ENCODE measurements at places on chromosomes 11 and 22.

- no peak for DNase-seq
Measured at GRCh38 chr11:2926611-2927051, 2.6 kb downstream of the PHLDA2 start.

DNA sequence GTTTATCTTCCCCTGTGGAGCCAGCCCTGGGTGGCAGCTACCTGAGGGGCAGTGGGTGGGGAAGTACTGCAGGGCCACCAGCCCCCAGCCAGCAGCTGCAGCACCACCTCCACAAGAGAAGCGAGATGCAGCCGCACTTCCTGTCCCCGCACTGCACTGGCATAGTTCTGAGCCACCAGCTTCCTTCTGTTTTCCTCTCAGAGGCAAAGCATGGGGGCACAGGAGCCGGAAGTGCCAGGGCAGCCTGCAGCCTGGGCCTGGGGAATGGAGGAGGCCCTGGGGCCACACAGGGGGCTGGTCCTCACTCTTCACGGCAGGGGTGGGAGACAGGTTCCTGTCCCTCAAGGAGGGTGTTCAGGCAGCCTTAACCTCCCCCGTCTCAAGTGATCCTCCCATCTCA is 11.9 kb upstream of the SH3BP1 start:
- no peak for DNase-seq

DNA sequence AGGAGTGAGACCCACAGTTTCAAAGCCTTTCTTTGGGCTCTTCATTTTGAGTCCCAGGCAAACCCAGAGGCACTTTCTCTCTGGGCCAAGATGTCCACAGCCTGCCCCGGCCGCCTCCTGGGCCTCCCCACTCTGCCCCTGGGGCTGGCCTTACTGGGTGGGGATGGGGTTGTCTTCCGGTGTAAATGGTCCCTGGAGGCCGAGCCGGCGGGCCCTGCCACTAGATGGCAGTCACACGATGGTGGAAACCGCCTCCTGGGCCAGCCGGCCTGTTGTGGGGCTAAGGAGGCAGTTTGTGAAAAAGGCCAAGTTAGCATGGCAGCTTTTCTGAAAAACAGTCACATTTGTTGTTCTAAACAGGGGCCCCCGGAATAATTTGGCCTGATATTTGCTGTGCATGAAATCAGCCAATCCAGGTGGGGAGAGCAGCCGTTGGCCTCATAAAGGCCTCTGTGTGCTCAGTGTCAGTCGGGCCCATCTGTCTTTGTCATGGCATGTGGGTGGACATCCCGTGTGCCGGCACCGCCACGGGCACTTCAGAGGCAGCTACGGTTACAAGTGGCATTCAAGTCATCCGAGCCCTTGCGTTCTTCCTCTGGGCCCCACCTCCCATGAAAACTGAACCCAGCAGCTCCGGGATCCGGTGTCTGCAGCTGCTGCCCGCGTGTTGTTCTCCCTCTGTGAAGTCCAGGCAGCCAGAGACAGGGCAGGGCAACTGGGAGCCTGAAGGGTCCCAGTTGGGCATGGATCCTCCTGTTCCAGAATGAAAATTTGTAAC is 6.5 kb downstream of the MRPL23 start:
- DNase-seq: no peak

- DNase-seq: peak; percentile 80
Measured at GRCh38 chr11:13354335-13354734, 76.7 kb downstream of the BMAL1 start.

- DNase-seq: peak; percentile 92
Measured at GRCh38 chr11:67270256-67271204, 4.3 kb downstream of the GRK2 start.

DNA sequence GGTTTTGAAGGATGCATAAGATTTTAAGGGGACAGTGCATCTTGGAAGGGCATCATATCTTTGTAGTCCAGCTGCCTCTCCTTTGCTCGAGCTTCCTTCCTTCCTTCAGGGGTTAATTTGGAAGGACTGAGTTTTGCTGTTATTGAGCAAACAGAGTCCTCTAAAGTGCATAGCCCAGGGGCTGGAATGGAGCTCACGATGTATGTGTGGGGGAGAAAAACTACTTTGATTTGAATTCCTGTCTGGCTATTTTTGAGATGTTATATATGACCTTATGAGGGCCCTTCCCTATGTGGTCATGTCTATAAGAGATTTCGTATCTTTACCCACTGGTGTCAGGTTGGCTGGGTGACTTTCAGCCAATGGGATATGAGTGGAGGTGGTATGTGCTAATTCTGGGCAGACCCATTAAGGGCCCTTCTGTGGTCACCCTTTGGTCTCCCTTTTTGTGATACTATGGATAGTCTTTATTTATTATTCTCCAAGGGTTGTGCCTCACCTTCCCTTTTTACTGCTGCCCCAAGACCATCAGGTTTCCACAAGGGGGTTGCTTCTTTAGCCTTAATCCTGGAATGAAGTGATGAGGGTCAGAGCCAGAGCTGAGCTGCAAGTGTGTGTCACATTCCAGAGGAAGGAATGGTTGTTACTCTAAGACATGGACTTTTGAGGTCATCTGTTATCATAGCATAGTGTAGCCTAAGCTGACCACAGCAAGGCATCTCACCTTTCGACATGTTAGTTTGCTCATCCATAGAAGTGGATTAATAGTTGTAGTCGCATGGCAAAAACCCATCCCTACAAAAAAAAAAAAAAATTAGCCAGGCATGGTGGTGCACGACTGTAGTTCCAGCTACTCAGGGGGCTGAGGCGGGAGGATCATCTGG is 54.6 kb downstream of the LRRC74B start:
- peak; percentile 21 for DNase-seq

DNA sequence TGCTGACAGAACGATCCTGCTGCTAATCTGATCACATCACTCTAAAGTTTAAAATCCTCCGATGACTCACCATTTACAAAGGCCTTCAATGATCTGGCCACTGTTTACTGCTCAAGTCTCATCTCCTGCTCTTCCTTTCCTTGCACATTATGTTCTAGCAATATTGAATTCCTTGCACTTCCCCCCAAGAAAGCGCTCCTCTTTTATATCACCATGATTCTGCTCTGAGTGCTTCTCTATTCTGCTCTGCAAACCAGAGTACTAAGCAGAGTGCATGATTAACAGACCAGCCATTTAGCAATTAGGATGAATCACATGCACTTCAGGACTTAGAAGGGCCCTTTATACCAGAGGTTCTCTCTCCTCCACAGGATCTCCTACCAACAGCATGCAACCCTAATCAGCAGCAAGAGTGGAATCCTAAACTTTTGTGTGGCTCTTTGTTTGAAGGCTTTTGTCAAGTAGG is 1122.8 kb upstream of the CCDC90B start:
- DNase-seq: peak; percentile 70

DNA sequence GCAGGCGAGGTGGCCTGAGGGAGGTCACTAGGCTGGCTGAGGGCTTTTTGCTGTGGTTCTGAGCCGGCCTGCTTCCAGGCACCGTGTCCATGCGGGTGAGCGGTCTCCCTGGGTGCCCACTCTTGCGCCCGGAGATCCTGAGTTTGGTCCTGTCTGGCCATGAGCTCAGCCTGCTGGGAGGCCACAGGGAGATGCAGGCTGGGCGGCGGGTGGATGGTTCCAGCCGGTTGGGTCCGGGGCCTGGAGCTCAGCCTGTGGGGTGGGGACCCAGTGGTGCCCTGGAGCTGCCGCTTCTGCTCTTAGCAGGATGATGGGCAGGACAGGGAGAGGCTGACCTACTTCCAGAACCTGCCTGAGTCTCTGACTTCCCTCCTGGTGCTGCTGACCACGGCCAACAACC is 18.5 kb downstream of the TPCN2 start:
- DNase-seq: no peak

DNA sequence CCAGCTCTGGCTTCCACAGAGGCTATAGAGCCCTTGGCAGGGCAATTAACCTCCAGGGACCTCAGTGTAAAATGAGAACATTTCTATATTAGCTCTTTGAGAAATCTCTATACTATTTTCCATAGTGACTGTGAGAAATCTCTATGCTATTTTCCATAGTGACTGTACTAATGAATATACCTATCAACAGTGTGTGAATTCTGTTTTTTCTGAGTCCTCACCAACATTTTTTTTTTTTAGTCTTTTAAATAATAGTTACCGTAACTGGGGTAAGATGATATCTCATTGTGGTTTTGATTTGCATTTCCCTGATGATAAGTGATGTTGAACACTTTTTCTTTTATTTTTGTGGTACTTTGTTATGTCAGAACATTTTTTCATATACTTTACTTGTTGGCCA is 7.0 kb upstream of the MTNR1B start:
- DNase-seq: no peak

DNA sequence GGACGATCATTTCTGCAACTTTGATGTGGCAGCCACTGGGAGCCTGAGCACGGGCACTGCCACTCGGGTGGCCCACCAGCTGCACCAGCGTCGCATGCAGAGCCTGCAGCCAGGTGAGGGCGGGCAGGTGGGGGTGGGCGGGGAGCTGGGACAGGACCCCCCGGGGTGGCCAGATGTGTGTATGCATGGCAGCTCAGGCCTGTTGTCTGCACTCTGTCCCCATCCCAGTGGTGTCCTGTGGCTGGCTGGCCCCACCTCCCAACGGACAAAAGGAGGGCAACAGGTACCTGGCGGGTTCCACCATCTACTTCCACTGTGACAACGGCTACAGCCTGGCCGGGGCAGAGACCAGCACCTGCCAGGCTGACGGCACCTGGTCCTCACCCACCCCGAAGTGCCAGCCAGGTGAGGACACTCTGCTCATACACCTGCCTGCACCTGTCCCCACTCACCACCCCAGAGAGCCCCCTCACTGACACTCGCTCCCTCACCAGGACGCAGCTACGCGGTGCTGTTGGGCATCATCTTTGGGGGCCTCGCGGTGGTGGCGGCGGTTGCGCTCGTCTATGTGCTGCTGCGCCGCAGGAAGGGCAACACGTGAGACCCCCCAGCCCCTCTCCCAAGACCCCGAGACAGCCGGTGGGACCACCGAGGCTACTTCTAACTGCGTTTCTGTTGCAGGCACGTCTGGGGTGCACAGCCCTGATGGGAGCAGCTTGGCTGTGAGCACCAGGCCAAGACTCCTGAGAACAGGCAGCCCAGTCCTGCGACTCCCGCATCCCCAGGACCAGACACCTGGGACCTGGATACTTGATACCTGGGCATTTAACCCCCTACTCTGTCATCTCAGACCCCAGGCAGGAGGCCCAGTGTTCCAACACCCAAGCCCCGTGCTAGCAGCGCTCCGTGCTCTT is 6.7 kb downstream of the SUSD2 start:
- DNase-seq: no peak

- DNase-seq: peak; percentile 32
Measured at GRCh38 chr11:441418-442274, at the start of gene ANO9. Gene ANO9 (minus strand): TSS chr11:442011. CDS start chr11:441926, 85 bp downstream.

- no peak for DNase-seq
Measured at GRCh38 chr11:8251616-8252295, 11.9 kb downstream of the LMO1 start.

- DNase-seq: no peak
Measured at GRCh38 chr11:120625565-120625964, 114.0 kb downstream of the GRIK4 start.

DNA sequence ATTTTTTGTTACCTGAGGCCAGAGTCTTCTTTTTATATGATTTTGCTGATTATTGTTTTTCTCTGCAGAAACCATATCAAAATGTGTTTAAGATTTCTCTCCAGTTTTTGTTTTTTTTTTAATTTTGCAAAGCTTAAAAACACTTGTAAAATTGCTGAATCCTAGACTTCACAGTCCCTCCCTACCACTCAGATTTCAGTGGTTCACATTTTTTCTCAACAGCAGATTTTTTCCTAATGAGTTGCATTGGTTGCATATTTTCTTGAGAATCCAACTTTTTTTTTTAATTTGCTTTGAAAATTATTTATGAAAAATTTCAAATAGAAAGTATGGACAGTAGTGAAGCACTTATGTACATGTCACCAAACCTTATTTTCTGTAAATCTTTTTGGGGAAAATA is 5.8 kb downstream of the ARL14EP start:
- DNase-seq: no peak

DNA sequence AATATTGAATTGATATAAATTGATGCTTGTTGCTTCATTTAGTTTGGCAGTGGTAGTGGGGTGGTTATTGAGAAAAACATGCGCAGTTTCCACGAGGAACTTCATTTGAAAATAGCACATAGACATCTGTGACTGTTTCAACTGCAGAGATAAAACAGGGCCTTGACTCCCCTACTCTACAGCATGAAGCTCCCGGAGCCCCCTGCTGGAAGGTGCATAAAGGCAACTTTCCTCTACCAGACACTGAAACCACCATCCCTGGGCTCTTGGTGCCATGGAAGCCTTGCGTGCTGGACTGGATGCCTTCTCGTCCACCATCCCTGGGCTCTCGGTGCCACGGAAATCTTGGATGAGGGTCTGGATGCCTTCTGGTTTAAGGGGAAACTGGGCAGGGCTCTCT is 195.9 kb downstream of the CSNK2A3 start:
- DNase-seq: peak; percentile 73

GRCh38 chr11:8838248-8838647 is 72.7 kb upstream of the AKIP1 start:
- DNase-seq: no peak

- DNase-seq: no peak
Measured at GRCh38 chr11:48077251-48077650, 96.9 kb downstream of the PTPRJ start.

DNA sequence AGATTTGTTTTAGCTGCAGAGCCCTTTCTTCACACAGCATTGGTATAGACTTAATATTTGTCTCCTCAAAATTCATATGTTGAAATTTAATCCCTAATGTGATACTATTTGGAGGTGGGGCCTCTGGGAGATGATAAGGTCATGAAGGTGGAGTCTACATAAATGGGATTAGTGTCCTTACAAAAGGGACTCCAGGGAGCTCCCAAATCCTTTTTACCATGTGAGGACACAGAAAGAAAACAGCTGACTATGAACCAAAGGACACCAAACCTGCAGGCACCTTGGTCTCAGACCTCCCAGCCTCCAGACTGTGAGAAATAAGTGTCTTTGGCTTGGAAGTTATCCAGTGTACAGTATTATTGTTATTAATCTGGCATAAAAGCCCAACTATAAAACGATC is 10.2 kb downstream of the SLC35F2 start:
- DNase-seq: no peak

- DNase-seq: no peak
Measured at GRCh38 chr11:13334034-13334786, 56.6 kb downstream of the BMAL1 start.

GRCh38 chr11:64233913-64234586 is at the start of gene VEGFB:
Gene VEGFB (plus strand): TSS chr11:64234584. CDS start chr11:64234834, 250 bp downstream.
- DNase-seq: no peak

GRCh38 chr11:69746752-69747742 is 28.1 kb downstream of the FGF4 start:
- peak; percentile 37 for DNase-seq

Data from mesendoderm (in vitro differentiated cells).